ENCODE measurements at places on chromosomes 5 and 9.

GRCh38 chr5:169022718-169023117, 278.2 kb downstream of the SLIT3 start:
- DNase-seq, result no peak

GRCh38 chr5:179192185-179192890, 132.2 kb downstream of the ZNF354C start:
- no peak for DNase-seq

DNA sequence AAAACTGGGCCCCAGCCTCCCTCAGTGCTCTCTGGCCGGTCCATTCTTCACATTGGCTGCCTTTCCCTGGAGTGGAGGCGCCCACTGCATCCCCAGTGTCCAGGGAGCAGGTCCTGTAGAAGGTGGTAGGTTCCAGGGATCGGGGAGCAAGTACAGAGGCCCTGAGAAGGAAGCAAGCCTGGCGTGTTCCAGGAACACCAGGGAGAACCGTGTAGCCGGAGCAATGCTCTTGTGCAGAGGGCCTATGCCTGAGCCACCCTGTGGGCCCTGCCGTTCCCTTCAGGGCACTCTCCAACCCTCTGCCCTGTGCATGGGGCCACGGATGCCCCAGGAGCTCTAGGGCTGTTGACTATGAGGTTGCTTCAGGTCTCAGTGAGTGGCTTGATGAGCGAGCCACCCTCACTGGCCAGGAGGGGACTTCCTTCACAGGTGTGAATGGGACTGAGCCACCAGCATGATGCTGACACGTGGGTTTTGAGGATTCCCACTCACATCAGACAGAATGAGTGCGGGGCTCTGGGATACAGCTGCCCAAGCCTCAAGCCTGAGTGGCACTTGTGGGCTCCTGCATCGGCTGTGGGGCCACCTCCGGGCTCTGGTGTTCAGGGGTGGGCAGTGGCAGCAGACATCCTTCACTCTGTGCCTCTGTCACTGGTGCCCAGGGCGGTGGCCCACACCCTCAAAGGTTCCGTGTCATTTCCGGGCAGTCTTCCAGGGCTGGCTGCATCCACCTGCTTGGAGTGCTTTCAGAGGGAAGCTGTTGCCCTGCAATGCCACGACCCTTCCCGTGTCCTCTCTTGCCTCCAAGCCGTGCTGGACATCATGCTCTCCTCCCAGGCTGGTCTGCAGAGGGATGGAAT, 54.4 kb downstream of the ADAMTS2 start:
- no peak for DNase-seq

DNA sequence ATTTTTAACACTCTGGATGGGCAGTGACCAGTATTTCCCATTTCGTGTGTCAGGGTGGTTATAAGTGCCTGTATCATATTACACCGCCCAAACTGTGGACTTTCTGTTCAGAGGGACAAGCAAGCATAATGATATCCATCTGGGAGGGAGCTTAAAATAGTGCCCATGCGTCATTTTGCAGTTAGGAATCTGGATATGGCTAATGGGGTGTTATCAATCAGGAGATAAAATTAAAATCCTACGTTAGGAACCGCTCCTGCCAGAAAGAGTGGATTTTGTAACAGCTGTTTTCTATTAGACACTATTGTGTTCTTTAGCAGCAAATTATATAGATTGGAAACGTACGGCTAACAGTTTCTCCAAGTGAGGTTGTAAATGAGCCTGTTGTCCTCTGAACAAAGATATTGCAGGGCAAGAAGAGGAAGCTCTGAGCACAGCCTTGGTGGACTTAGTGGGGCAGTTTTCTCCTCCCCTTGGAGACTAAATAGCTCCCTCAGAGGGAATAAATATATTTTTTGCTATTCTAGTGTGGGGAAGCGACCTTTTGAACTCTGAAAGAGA, 160.4 kb downstream of the SPATA31D1 start:
- peak; percentile 28 for DNase-seq

DNA sequence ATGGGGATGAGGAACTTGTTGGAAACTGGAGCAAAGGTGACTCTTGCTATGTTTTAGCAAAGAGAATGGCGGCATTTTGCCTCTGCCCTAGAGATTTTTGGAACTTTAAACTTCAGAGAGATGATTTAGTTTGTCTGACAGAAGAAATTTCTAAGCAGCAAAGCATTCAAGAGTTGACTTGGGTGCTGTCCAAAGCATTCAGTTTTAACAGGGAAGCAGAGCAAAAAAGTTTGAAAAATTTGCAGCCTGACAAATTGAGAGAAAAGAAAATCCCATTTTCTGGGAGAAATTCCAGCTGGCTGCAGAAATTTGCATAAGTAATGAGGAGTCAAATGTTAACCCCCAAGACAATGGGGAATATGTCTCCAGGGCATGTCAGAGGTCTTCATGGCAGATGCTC, 682.3 kb upstream of the ST8SIA4 start:
- DNase-seq, result no peak

- no peak for DNase-seq
Measured at GRCh38 chr9:132651259-132651658, 18.5 kb downstream of the DDX31 start.
